ENCODE measurements at places on chromosomes 6 and 20. TPM values are rescaled to one million over a fixed set of nuclear protein-coding genes. Genes with fewer than 3 reads are reported as not detected.

The FNDC11 gene
- total RNA-seq = 10.6 TPM

GRCh38 chr6:7073821-7074525 is 33.8 kb upstream of the RREB1 start:
- no peak for DNase-seq
- H3K27ac ChIP-seq = no peak overlapping the region
- no peaks in the 10 kb centered on the region for H3K36me3 ChIP-seq
- no peaks in the 10 kb centered on the region for H3K4me1 ChIP-seq
- H3K27me3 ChIP-seq = no peaks in the 10 kb centered on the region
- H3K4me3 ChIP-seq = no peak overlapping the region

- H3K4me3 ChIP-seq = no peak overlapping the region
- no peak for DNase-seq
- H3K4me1 ChIP-seq = no peaks in the 10 kb centered on the region
- no peak overlapping the region for H3K27ac ChIP-seq
- H3K36me3 ChIP-seq = no peaks in the 10 kb centered on the region
Measured at GRCh38 chr6:169014211-169015197, 239.1 kb downstream of the THBS2 start.

The PRSS16 gene
- 32.3 TPM for total RNA-seq

The TP53TG5 gene
- total RNA-seq = 0.23 TPM

The TRIM40 gene
- not detected for total RNA-seq

DNA sequence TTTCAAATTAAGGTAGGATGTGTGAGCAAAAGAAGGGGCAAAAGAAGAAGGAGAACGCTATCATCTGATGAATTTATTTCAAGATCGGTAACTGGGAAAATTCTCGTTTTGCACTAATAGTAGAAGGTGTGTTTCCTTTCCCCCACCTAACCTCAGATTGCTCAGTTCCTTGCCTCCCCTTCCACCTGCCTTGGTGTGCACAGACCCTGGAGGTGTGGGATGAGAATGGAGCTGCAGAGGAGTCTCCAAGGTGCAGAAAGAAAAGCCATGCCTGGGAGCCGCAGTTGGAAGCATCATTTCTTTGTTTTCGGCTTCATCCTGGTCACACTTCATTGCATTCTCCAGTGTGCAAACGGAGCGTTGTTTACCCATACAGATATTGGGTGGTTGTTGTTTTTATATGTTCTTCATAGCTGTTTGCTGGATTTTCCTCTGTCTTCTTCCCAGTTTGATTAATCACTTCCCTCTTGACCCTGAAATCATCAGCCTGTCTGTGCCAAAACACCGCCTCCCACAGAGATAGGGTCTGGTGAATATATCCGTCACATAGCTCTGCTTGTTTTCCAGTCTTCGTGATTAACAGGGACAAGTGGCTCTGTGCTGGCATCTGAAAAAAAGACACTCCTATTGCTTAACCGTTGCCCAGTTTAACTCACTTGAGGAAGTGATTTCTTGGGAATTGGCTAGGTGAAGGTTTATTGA is 40.2 kb upstream of the NEDD9 start:
- no peak for DNase-seq
- H3K27me3 ChIP-seq = no peaks in the 10 kb centered on the region
- no peak overlapping the region for H3K27ac ChIP-seq
- H3K36me3 ChIP-seq = no peaks in the 10 kb centered on the region
- H3K4me1 ChIP-seq = peaks cover 10% of the 10 kb centered on the region
- H3K4me3 ChIP-seq = no peak overlapping the region

GRCh38 chr6:84669945-84670344 is 94.5 kb downstream of the TBX18 start:
- no peak overlapping the region for H3K4me3 ChIP-seq
- no peaks in the 10 kb centered on the region for H3K27me3 ChIP-seq
- no peak for DNase-seq
- H3K27ac ChIP-seq = no peak overlapping the region
- H3K4me1 ChIP-seq = no peaks in the 10 kb centered on the region

The FOXA2 gene
- total RNA-seq = not detected

DNA sequence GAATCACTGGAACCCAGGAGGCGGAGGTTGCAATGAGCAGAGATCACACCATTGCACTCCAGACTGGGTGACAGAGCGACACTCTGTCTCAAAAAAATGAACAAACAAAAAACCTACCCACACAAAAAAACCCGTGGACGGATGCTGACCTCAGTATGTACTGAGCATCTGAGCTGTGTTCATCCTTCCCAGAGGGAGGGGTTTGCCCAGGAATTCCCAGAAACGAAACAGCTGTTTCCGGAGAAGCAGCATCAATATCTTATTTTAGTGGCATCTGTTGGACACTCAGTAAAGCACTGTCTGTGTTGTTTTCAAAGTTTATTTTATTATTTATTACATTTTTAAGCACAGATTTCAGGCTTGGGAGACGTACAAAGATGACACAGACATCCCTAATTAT is 18.7 kb downstream of the NANP start:
- no peak overlapping the region for H3K4me3 ChIP-seq
- no peak overlapping the region for H3K27ac ChIP-seq
- no peaks in the 10 kb centered on the region for H3K4me1 ChIP-seq

The SLC32A1 gene
- total RNA-seq = not detected

DNA sequence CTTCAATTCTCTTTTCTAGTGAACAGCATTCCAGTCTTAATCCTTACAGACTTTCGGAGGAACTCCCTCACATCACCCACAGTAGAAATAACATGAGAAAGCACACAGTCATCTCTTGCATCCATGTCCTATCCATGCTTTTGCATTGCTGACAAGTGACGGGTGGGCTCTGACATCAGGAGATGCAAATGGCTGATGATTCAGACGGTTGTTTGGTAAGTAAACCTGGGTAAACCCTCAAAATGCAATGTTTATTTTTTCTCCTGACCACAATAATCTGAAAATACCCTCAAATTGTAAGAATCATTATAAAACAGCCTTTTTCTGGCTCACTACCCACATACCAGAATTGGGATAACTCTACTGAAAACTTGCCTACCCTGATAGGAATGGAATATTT is 792.0 kb downstream of the MAFB start:
- no peaks in the 10 kb centered on the region for H3K36me3 ChIP-seq
- H3K4me1 ChIP-seq = no peaks in the 10 kb centered on the region
- no peak overlapping the region for H3K27ac ChIP-seq
- H3K4me3 ChIP-seq = no peak overlapping the region
- H3K27me3 ChIP-seq = peaks cover 3% of the 10 kb centered on the region

The RNF144B gene
- total RNA-seq = 34.5 TPM

The C6orf141 gene
- 12.3 TPM for total RNA-seq

DNA sequence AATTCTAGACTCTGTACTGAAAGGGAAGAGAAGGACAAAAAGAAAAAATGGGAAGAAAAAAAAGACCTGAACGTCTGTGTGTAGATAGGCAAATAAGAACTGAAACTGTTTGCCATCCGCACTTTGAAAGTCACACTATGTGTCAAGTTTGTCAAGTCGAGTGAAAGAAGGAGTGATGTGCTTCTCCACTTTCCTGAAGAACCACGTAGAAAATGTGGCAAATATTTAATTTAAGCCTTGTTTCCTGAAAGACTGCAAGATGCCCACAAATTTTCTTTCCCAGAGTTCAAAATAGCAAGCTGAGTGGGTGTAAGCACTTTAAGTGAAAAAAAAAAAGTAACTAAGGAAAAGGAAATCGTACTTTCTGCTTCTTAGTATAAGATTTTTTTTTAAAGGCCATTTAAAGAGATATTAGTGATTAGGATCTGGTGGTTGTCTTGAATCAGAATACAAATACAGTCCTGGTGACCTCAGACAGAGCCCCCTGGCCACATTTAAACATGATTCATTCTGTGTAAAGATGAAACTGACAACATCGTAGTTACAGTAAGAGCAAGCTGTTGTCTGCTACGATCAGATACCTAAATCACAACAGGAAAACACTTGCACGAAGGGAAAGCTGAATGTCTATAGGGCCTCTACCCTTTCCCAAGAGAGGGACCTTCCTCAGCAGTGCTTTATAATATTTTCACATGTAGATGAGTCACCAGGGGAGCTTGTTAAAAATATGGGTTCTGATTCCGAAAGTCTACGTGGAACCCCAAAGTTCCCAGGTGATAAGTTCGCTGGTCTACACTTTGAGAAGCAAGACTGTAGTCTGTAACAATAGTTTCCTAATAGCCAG is 102.3 kb downstream of the HIVEP2 start:
- peak overlapping the region; percentile 37 for H3K4me3 ChIP-seq
- H3K27me3 ChIP-seq = no peaks in the 10 kb centered on the region
- no peaks in the 10 kb centered on the region for H3K36me3 ChIP-seq
- peaks cover 93% of the 10 kb centered on the region for H3K4me1 ChIP-seq
- DNase-seq = peak; percentile 30

The GSTA3 gene
- total RNA-seq = not detected

The SLC26A8 gene
- total RNA-seq = not detected

- H3K27ac ChIP-seq = no peak overlapping the region
- peaks cover 9% of the 10 kb centered on the region for H3K4me1 ChIP-seq
- no peak overlapping the region for H3K4me3 ChIP-seq
- no peak for DNase-seq
Measured at GRCh38 chr6:135092724-135093123, 38.1 kb upstream of the HBS1L start.

DNA sequence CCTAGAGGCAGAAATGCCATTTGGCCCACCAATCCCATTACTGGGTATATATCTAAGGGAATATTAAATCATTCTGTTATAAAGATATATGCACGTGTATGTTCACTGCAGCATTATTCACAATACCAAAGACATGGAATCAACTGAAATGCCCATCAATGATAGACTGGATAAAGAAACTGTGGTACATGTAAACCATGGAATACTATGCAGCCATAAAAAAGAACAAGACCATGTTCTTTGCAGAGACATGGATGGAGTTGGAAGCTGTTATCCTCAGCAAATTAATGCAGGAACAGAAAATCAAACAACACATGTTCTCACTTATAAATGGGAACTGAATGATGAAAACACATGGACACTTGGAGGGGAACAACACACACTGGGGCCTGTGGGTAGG is 458.4 kb downstream of the CD83 start:
- no peaks in the 10 kb centered on the region for H3K4me1 ChIP-seq
- no peak overlapping the region for H3K4me3 ChIP-seq
- H3K36me3 ChIP-seq = no peaks in the 10 kb centered on the region
- no peak for DNase-seq

- H3K27me3 ChIP-seq = no peaks in the 10 kb centered on the region
- H3K4me1 ChIP-seq = no peaks in the 10 kb centered on the region
- no peak overlapping the region for H3K4me3 ChIP-seq
- DNase-seq = no peak
- H3K36me3 ChIP-seq = no peaks in the 10 kb centered on the region
- no peak overlapping the region for H3K27ac ChIP-seq
Measured at GRCh38 chr6:19632786-19633185, 204.4 kb upstream of the ID4 start.

- H3K27ac ChIP-seq = no peak overlapping the region
Measured at GRCh38 chr6:66103954-66104353, 396.9 kb upstream of the EYS start.

GRCh38 chr20:49562311-49563014 is 5.5 kb downstream of the PTGIS start:
- peak overlapping the region; percentile 22 for H3K4me3 ChIP-seq
- H3K4me1 ChIP-seq = peaks cover 77% of the 10 kb centered on the region
- peak; percentile 86 for DNase-seq
- peak overlapping the region; percentile 71 for H3K27ac ChIP-seq
- H3K36me3 ChIP-seq = 0 out of 2 replicates have a peak, but pooled peaks cover 3% of the 10 kb centered on the region
- H3K27me3 ChIP-seq = no peaks in the 10 kb centered on the region

- no peak overlapping the region for H3K27ac ChIP-seq
- H3K4me3 ChIP-seq = no peak overlapping the region
- H3K4me1 ChIP-seq = no peaks in the 10 kb centered on the region
- no peaks in the 10 kb centered on the region for H3K27me3 ChIP-seq
- no peak for DNase-seq
Measured at GRCh38 chr6:220721-221475, 71.4 kb upstream of the DUSP22 start.

GRCh38 chr20:22495172-22495571 is 89.2 kb downstream of the FOXA2 start:
- H3K4me1 ChIP-seq = no peaks in the 10 kb centered on the region
- H3K36me3 ChIP-seq = no peaks in the 10 kb centered on the region
- H3K27ac ChIP-seq = no peak overlapping the region

DNA sequence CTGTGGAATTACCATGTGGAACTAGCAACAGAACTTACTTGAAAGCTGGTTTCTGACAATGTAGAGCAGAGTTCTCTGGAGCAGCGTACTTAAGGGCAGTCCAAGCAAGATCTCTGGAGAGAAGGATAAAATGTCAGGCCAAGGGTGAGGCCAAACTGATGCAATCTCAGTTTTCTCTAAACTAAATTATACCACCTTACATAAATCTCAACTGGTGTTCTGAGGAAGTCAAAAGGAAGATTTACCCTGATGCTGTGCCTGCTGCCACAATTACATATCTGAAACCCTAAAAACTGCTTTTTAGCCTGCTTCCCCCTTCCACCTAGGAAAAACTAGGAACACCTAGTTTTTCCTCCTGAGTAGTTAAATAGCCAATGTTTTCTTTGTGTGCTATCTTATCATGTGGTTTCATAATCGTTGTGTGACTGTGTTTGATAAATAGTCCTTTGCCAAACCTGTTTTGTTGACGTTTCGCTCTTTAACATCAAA is 28.1 kb downstream of the NCOA7 start:
- H3K4me1 ChIP-seq = peaks cover 67% of the 10 kb centered on the region
- H3K4me3 ChIP-seq = peak overlapping the region; percentile 28
- DNase-seq = peak; percentile 78
- no peaks in the 10 kb centered on the region for H3K27me3 ChIP-seq
- H3K36me3 ChIP-seq = peaks cover 48% of the 10 kb centered on the region

DNA sequence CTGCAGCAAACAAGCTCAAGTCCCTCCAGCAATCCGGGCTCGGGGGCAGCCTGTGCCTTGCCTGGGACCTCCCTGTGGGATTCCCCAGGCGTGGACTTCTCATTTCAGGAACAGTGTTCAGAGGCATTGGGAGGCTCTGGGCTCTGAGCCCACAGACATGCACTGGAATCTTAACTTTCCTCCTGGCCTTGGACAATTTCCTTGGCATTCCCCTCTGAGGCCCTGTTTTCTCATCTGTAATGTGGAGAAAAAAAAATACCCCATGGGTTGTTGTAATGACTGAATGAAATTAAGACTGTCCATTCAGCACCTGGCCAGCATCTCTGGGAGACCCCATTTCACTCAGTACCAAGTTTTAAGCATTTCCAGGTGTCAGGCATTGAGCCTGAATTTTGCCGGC is 17.6 kb downstream of the BPIFB4 start:
- no peak overlapping the region for H3K27ac ChIP-seq
- no peaks in the 10 kb centered on the region for H3K4me1 ChIP-seq
- H3K4me3 ChIP-seq = no peak overlapping the region
- no peaks in the 10 kb centered on the region for H3K36me3 ChIP-seq

GRCh38 chr6:13550656-13551055 is 23.7 kb upstream of the SIRT5 start:
- H3K27ac ChIP-seq = no peak overlapping the region
- no peak for DNase-seq
- H3K27me3 ChIP-seq = no peaks in the 10 kb centered on the region
- H3K4me1 ChIP-seq = no peaks in the 10 kb centered on the region

The PRL gene
- total RNA-seq = not detected
